A549 treated with CpdA at 1 μM for 4 hours (cell line): ENCODE measurements at places on chromosomes 7 and 10. TPM values are rescaled to one million over a fixed set of nuclear protein-coding genes. Genes with fewer than 3 reads are reported as not detected.

The POLR2J2 gene
- 0.12 to 0.87 TPM (median 0.61 TPM) in 5 replicates for total RNA-seq

The NPTX2 gene
- total RNA-seq: 0.01 to 0.09 TPM (median 0.08 TPM) in 4 of 5 replicates, not detected in the other

The COL26A1 gene
- 0.35 to 0.45 TPM (median 0.38 TPM) in 5 replicates for total RNA-seq

The NKX1-2 gene
- total RNA-seq: 0.03 TPM in 1 of 5 replicates, not detected in the others

The PDE1C gene
- 4.3 to 6.2 TPM (median 5.6 TPM) in 5 replicates for total RNA-seq

The C10orf53 gene
- not detected in 5 replicates for total RNA-seq

The SPDYE2B gene
- not detected in 5 replicates for total RNA-seq

The BICC1 gene
- 21.5 to 30.1 TPM (median 23.6 TPM) in 5 replicates for total RNA-seq

The HTRA1 gene
- 51.9 to 65.1 TPM (median 52.8 TPM) in 5 replicates for total RNA-seq

The ANKRD2 gene
- total RNA-seq: 2.5 to 4.8 TPM (median 4.0 TPM) in 5 replicates

The ADARB2 gene
- not detected in 5 replicates for total RNA-seq

The CYP2E1 gene
- 0.09 to 0.22 TPM (median 0.20 TPM) in 4 of 5 replicates, not detected in the other for total RNA-seq

The WNT2 gene
- total RNA-seq: 0.05 TPM in 1 of 5 replicates, not detected in the others

The INHBA gene
- total RNA-seq: 0.50 to 1.6 TPM (median 1.1 TPM) in 5 replicates

The TWIST1 gene
- 1.4 to 4.2 TPM (median 3.6 TPM) in 5 replicates for total RNA-seq

The OR9A2 gene
- total RNA-seq: not detected in 5 replicates

The GIMAP8 gene
- not detected in 5 replicates for total RNA-seq

The RPP30 gene
- total RNA-seq: 49.2 to 57.0 TPM (median 52.5 TPM) in 5 replicates

The SORCS3 gene
- total RNA-seq: not detected in 5 replicates

The LIPF gene
- total RNA-seq: not detected in 5 replicates

The RNF133 gene
- total RNA-seq: not detected in 5 replicates

The TRPV5 gene
- total RNA-seq: not detected in 5 replicates

The MYO1G gene
- total RNA-seq: 0.09 to 0.12 TPM (median 0.11 TPM) in 5 replicates

The NUTM2D gene
- total RNA-seq: 1.1 to 1.5 TPM (median 1.4 TPM) in 5 replicates

The SVOPL gene
- total RNA-seq: not detected in 5 replicates

The RBP3 gene
- not detected in 5 replicates for total RNA-seq

The MCM10 gene
- total RNA-seq: 21.6 to 30.8 TPM (median 23.2 TPM) in 5 replicates

The ANKRD26 gene
- total RNA-seq: 2.2 to 3.3 TPM (median 2.9 TPM) in 5 replicates

The GLI3 gene
- 0.16 to 0.33 TPM (median 0.21 TPM) in 5 replicates for total RNA-seq

The NEUROD6 gene
- total RNA-seq: not detected in 5 replicates

The PDK4 gene
- 3.8 to 6.7 TPM (median 4.9 TPM) in 5 replicates for total RNA-seq

The PNLIP gene
- total RNA-seq: not detected in 5 replicates

The SLC26A3 gene
- total RNA-seq: not detected in 5 replicates

The TRIL gene
- total RNA-seq: not detected in 5 replicates

The PRSS37 gene
- total RNA-seq: not detected in 5 replicates

The DPP6 gene
- not detected in 5 replicates for total RNA-seq

The C10orf62 gene
- 0.12 TPM in 1 of 5 replicates, not detected in the others for total RNA-seq

The GPR15LG gene
- not detected in 5 replicates for total RNA-seq

The ZFAND4 gene
- total RNA-seq: 4.1 to 6.0 TPM (median 5.6 TPM) in 5 replicates

The PDZD7 gene
- total RNA-seq: 0.44 to 1.2 TPM (median 0.77 TPM) in 5 replicates

The DENND11 gene
- total RNA-seq: 6.0 to 7.6 TPM (median 6.9 TPM) in 5 replicates

The PLXNA4 gene
- 0.58 to 2.1 TPM (median 1.3 TPM) in 5 replicates for total RNA-seq

The PNLIPRP3 gene
- total RNA-seq: not detected in 5 replicates

The CYP26A1 gene
- 2.2 to 3.4 TPM (median 3.0 TPM) in 5 replicates for total RNA-seq

The AKR1C2 gene
- total RNA-seq: 3,008 to 3,788 TPM (median 3,160 TPM) in 5 replicates

The MTURN gene
- 3.6 to 5.4 TPM (median 4.6 TPM) in 5 replicates for total RNA-seq

The TNS3 gene
- 72.5 to 87.3 TPM (median 84.6 TPM) in 5 replicates for total RNA-seq
